Cerebellar nuclear complex (tissue), 1 donor: ENCODE measurements at places on chromosomes 4 and X.

DNA sequence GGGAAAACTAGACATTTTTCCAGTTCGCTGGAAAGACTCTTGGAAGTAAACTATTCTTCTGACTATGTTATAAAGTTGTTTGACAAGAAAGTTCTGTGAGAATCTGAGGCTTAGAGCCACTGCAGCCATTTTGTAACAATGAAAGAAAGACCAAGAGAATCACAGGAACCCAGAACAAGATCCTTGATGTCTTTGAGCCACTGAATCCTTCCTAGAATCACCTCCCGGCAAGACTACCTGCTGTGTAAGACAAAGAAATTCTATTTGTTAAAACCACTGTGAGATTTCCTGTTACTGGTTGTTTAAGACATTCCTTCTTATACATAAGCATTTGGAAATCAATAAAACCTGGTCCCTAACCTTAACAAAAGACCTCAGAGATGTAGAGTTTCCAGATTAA lies 175.7 kb upstream of the RASGEF1B start:
- DNase-seq, result no peak

DNA sequence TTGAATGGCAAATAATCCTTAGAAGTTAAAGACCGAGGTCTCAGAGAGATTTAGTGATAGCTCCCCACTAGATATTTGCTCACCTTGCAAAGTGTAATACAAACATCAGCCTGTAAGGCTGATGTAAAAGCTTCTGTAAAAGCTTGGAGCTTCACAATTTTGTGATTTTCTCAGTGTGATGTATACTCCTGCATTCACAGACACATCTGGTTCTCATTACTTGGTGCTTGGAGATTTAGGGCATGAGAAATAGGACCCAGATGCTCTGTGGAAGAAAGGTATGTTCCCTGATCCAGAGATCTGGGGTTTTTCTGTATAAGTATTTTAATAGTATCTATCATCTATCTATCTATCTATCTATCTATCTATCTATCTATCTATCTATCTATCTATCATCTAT lies 1664.3 kb downstream of the C4orf33 start:
- DNase-seq, result no peak

DNA sequence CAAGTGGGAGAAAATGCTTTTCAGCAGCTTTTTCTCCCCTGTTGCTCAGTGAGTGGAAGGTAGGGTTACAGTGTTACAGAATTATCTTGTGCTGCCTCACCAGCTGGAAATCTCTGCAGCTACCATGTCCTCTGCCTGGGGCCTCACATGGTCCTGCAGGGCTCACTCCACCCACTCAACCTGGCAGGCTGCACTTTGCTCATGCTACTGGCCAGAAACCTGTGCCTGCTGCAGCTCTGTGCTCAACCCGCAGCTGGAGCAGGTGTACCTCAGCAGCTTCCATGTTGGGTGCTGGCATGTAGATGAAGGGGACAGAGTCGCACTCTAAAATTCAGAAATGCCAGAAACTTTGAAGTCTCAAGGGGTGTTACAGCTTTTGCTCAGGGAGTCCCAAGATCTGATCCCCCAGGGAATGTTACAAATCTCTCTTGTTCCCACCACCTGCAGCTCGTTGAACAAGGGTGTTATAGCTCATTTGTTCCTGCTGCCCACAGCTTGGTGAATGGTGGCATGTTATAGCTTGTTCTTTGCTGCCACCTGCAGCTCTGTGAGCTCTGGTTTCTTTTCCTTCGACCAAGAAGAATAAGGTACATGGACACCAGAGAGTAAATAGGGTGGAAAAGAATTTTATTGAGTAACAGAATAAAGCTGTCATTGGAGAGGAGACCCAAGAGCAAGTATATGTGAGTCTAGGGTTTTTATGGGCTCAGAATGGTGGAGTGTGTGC lies 845.8 kb downstream of the TECRL start:
- no peak for DNase-seq

DNA sequence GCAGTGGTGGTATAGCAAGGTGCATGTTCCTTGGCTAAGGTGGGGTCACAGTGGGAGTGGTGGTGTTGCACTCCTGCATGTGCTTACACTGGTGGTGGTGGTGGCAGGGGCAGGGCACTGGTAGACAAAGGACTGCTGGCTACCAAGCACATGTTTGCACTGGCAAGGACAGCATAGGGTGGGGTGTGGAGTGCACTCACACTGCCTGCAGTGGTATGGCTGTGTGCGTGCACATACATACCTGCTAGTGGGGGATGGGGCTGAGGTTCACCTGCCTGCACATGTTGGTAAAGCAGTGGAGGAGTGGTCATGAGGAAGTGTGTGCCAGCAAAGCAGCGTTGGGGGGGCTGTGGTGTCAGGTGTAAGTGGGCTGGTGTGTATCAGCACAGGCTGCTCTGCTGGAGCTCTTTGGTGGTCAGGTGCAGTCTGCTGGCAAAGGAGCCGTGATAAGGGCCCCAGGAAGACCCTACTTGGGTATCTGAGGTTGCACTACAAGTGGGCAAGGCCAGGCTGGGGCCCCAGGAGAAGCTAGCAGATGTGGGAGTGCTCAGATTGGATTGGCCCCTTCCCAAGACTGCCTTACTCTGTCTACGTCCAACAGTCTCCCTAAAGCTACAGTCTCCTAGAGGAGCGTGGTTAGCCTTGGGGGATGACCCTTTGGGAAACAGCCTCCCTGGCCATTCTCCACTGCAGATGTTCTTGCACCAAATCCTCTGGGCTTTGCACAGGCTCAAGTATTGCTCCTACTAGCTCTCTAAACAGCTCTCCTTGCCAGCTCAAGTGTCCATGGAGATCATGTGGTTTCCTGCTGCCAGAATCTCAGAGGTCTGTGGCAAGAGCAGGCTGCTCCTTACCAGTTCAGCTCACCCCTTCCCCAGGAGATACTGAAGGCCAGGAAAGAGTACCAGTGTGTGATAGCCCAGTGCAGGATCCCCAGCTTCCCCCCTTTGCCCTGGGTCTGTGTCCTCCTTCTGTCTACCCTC lies 486.3 kb upstream of the PABPC4L start:
- DNase-seq, result no peak

DNA sequence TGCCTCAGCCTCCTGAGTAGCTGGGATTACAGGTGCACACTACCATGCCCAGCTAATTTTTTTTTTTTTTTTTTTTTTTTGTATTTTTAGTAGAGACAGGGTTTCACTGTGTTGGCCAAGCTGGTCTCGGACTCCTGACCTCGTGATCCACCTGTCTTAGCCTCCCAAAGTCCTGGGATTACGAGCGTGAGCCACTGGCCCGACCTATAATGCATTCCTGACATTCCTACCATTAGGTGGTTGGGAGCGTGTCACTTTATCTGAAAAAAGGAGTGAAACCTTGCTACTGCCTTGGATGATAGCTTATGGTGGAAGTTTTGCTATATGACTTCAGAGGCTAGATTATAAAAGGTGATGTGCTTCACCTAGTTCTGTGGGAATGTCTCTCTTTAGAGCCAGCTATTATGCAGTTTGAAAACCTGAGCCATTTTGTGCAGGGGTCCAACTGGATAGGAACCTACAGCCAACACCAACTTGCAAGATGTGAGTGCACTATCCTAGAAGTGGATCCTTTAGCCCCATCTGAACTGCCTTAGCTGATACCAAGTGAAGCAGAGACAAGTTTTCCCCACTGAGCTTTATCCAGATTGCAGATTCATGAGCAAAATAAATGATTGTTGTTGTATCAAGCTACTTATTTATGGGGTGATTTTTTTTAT lies 29.8 kb upstream of the EMCN start:
- DNase-seq, result no peak

DNA sequence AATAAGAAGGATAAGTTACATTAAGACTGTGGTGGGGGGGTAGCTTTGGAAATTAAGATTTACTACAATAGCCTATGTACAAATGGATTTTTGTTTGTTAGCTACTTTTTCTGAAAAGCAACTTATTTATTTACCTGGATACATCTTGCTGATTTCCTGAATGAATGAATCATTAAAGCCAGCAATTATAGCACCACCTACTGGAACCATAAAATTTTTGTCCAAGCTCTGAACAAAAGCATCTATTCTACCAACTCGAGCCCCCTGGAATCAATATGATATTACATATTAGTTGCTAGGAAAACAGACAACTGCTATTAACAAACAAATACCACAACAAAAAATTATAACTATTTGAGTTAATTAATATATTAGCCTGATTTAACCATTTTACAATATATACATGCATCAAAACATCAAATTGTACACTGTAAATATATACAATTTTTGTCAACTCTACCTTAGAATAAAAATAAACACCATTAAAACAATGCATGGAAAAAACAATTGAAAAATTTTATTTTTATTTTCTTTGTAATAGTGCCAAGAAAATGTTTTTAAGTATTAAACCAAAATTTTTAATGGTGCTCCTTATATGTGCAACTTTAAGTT lies 15.3 kb downstream of the SEPSECS start:
- no peak for DNase-seq

DNA sequence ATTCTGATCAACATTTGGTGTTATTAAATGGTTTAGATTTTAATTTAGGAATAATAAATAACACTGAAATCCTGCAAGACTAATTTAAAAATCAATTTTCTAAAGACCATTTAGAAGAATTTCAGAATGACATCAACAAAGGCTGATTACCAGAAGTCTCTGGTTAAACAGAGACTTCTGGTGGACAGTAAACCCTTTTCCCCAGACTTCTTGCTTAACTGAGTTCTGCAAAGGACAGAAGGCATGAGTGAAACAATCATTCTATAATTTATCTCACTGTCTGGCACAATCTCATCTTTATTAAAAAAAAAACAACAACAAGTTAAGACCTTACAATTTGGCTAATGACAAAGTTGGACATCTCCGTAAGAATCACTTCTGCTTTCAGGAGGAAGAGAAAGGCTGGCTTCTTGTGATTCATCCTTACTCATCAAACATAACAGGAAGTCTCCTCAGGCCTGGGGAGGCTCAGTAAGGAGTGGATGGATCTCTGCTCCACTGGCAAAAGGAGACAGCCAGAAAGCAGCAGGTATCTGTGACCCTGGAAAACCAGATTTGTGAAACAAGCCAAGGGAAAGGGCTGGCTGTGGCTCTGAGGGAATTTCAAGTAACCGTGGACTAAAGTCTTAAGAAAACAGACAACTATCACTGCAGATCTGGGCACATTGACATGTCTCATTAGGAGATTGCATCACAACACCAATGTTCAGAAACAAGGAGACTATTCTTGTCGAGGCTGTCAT lies 908 bp upstream of the TLR6 start:
- DNase-seq, result no peak

- DNase-seq, result no peak
Observed at GRCh38 chr4:161345741-161346140, 818.1 kb downstream of the FSTL5 start.

GRCh38 chrX:136710325-136710951 lies 62.5 kb downstream of the CD40LG start:
- DNase-seq, result no peak
